Spinal cord (tissue), 10 donors: ENCODE measurements at places on chromosomes 6 and 20.

DNA sequence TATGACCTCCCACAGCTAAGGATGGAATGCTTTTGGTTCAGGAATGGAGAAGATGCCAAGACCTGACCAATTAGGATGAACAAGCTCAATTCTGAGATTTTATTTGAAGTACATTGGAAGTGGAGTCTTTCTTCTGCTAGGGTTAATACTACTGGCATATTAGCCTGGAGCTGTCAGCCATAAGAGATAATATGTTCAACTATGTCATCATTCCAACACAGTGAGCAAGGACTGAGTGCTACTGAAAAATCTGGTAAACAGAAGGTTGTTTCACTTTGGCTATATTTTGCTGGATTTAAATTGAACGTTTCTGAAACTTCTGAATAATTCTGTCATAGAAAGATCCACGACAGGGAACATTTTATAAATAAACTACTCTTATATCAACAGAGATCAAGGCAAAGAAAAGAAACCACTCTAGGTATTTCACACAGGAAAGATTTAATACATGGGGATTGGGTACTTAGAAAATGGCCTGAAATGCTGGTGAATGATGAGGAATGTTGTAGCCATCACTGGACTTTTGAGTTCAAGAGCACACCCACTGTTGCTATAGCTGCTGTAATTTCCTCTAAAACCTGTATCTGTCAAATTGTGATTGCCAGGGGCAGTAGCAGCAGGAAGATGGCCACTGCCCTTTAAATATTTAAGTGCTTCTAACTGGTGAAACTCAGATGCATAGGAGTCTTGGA, 200.5 kb downstream of the PLCB4 start:
- no peak for DNase-seq

- no peak for DNase-seq
Observed at GRCh38 chr20:23507346-23507745, 16.4 kb downstream of the CST8 start.

DNA sequence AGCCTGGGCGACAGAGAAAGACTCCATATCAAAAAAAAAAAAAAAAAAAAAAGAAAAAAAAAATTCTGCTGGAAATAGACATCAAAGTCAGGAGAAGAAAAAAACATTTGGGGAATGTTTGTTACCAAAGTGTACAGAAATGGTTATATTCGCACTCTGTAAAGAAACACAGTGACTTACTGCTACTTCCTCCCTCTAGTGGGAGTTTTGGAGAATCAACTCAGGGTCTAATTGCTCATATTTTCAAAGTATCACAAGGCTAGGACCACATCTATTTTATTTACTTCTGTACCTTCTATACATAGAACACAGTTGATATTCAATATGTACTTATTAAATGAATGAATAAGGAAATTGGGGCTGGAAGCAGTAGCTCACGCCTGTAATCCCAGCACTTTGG, 24.4 kb downstream of the ARG1 start:
- peak; percentile 33 for DNase-seq

- no peak for DNase-seq
Observed at GRCh38 chr6:157461000-157461915, 80.3 kb downstream of the ZDHHC14 start.

GRCh38 chr6:167676000-167676665, 150.6 kb upstream of the AFDN start:
- no peak for DNase-seq

- no peak for DNase-seq
Observed at GRCh38 chr6:134741200-134741536, 208.7 kb downstream of the ALDH8A1 start.

DNA sequence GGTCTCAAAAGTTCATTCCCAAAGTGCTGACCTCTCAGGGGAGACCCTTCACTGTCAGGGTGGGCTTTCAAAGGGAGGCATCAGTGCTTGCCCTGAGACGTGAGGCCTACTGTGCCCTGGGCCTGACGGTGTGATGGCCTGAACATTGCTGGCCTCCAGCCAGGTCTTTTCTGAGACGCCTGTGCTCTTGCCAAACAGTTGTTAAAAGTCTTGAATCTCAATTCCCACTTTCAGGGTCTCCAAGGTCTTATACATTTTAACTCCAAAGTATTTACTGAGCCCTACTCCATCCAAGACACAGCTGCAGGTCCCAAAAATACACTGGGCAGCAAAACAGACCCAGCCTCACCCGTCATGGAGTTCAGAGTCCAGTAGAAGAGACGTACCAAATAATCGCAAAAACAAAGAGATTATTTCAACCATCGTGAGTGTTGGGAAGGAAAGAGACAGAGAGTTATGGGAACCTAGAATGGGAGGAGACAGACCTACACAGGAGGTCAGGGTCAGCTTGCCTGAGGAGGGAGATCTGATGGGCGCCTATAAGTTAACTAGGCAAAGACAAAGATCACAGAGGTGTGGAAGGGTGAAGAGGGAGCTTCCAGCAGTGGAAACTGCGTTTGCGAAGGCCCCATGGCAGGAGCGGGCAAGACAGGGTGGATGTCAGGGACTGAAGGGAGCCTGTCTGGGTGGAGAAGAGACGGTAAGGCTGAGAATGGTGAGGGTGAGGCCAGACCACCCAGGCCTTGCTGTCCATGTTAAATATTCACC, 446.3 kb downstream of the PREX1 start:
- DNase-seq, result peak; percentile 66

DNA sequence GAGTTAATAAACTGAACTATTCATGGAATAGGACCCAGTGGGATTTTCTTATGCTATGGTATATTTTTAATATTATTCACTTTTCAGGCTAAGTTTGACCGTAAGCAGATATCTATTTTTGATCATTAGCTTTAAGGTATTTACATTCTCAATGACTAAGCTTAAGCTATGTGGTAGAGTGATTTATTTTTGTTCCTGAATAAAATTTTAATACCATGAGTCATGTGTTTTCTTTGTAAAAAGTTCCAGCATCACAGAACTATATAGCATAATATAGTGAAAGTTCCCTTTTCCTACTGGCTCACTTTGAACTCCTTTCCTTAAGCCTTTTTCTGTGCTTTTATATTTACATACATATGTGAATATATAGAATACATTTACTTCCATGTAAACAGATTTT, 75.8 kb downstream of the BCKDHB start:
- DNase-seq, result no peak

- no peak for DNase-seq
Observed at GRCh38 chr6:77177470-77177869, 285.8 kb downstream of the HTR1B start.

DNA sequence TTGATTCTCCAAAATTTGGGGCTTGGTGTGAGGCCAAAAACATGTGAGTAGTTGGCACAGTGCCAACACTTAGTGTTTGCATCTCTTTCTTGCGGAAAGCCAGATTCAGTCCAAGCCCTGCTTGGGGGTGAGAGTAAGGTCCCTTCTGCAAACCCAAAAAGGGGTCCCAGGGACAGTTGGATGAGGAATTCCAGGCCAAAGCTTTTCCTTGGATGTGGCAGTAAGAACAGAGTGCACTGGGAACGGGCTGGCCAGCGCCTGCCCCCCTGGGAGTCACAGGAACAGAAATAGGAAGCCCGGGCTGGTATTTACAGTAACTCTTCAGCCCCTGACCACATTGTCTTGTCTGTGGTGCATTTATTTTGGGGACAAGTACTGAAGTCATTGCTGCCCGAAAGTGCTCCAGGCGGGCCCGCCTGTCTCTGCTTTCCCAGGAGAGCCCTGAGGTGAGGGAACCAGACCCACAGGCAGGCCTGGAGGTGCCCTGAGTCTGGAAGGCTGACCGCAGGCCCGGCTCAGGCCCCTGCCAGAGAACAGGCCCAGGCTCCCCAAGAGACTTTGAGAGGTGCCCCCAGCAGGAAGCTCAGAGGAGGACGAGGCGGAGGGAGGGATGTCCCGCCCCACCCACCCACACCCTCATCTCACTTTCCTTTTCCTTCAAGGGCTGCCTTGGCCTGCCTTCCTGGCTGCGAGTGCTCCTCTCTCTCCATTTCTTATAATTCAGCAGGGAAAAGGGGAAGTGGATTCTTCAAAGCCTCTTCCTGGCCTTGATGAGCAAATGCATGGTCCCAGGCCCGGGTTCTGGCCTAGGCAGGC, 218.4 kb downstream of the MAFB start:
- DNase-seq, result no peak

- DNase-seq, result peak; percentile 90
Observed at GRCh38 chr6:114747995-114748625, 405.3 kb upstream of the HS3ST5 start.

DNA sequence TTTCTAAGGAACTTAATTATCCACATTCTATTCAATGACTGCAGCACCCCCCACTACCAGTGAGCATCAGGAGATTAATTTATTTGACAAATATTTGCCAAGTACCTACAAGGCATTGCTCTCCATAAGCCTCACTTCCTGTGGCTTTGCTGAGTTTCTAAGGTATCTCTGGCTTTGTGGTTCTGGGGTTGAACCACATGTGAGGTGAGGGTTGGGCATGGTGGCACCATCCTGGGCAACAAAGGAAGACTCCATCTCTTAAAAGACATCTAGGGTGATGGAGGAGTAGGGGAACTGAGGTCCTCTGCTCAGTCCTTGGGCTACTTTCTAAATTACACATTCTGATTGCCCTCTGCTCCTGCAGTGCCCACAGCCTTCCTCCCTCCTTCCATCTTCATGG, 25.5 kb upstream of the WFDC2 start:
- DNase-seq, result no peak

GRCh38 chr6:111888928-111889695, 15.9 kb upstream of the FYN start:
- DNase-seq, result no peak

- no peak for DNase-seq
Observed at GRCh38 chr6:157869673-157870302, 46.7 kb downstream of the SNX9 start.

DNA sequence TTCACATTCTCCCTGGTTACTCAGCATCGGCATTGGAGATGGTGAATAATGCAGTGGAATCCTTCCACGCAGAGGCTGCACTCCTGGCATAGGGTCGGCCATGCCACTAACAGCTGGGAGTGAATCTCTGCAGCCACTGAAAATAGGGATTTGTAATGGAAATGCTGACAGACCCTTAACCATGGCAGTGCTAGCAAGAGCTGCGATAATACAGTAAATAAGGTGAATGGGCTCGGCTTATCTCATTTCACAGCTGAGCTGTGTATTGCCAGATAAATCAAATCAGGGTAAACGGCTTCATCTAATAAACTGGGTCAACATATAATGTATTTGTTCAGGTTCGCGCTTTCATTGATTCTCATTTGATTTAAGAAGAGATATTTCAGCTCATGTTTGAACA, 156.8 kb downstream of the SLC35B3 start:
- no peak for DNase-seq

DNA sequence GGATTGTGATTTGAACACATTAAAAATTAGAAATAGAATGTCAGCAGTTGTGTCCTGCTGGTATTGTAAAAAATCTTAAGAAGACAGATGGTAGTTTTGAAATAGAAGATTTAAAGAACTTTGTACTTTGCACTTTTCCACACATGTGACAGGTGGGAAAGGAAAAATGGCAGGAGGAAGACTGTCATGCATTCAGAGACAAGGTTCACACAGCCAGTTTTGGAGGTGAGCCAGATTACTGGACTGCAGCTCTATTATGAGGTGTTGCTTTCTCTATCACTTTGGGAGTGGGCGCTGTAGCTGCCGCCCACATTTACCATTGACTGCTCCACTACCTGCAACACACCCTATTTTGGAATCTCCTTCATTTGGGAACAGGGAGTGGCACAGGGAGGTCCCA, 12.1 kb upstream of the NDUFAF4 start:
- no peak for DNase-seq

GRCh38 chr6:113169484-113169883, 687.7 kb upstream of the MARCKS start:
- DNase-seq, result no peak

DNA sequence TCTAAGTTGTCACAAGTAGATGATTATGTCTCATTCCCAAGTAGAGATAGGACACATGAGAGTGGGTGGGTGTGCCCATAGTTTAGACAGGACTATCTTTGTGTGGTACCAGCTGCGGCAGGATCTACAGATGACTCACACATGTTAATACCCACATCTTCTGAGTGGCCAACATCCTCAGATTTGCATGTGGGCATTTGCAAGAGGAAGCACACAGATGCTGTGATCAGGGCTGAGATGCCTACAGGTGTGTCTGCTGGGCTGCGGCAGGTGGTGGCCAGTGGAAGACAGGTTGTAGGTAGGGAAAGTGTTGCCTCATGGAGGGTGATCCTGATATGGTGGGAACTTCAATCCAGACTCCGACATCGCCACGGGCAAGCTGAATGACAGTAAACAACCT, 50.8 kb downstream of the UTRN start:
- DNase-seq, result no peak
